ENCODE measurements at places on chromosomes 11 and 22.

DNA sequence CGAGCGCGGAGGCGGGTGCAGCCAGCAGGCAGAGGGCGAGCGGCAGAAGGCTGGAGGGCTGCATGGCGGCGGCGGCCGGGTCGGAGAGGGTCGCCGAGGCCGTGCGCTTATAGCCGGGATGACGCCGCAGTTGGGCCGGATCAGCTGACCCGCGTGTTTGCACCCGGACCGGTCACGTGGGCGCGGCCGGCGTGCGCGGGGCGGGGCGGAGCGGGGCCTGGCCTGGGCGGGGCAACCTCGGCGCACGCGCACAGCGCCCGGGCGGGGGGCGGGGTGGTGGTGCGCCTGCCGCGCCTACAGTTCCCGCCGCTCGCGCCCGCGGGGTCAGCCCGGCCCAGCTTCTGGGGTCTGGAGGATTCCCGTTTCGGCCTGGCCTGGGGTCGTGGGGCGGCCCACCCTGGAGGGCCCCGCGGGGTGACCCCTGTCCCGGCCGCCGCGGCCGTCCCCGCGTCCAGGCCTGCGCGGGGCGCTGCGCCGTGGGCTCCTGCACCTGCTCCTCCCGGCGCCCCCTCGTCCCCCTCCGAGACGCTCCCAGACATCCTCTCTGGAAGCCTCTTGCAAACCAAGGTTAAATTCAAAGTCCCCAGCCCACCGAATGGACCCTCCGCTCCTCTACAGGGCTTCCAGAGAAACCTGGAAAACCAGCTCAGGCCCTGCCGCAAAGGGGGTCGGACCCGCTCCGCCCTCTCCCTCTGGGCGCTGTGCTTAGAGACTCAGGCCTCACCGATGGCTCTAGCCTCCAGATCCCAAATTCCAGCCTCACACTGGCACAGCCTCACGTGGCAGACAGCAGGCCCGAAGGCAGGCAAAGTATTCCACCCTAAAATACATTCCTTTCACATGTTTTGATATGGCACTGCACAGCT is at the start of gene CTSD:
TSS of gene CTSD (minus strand) at position 132 of the 866 bp plus-strand sequence. CDS start at position 64, 68 bp downstream.
- peak; percentile 54 for DNase-seq

- no peak for DNase-seq
These were observed 10.2 kb downstream of the MADD start for GRCh38 chr11:47280099-47280498.

- DNase-seq: no peak
These were observed 552.1 kb upstream of the CHORDC1 start for GRCh38 chr11:90774727-90775566.

GRCh38 chr11:65787649-65788622 is 1.1 kb downstream of the OVOL1 start:
- DNase-seq: no peak

GRCh38 chr11:113349528-113349927 is 35.1 kb downstream of the TTC12 start:
- no peak for DNase-seq

- DNase-seq: no peak
These were observed 36.0 kb upstream of the EED start for GRCh38 chr11:86208572-86208971.

DNA sequence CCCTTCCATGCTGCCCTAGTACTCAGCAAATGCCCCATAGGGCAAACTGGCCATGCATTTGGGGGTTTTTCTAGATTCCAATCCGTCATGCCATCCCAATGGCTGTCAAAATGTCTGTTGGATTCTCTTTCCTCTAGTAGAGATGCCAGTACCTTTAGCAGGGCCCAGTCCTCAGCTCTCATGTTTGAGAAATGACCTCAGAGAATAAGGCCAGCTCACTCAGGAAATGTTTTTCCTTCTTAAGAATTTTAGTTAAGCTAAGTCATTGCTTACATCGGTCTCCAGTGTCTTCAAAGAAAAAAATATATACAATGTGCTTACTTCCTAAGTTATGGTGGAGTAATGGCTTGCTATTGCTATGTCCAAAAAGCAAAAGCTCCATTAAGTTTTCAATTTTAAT is 14.1 kb upstream of the ALKBH3 start:
- DNase-seq: no peak

- no peak for DNase-seq
These were observed 49.3 kb upstream of the CLPB start for GRCh38 chr11:72483412-72484186.

- DNase-seq: no peak
These were observed 92.3 kb upstream of the TEAD1 start for GRCh38 chr11:12581923-12582322.

DNA sequence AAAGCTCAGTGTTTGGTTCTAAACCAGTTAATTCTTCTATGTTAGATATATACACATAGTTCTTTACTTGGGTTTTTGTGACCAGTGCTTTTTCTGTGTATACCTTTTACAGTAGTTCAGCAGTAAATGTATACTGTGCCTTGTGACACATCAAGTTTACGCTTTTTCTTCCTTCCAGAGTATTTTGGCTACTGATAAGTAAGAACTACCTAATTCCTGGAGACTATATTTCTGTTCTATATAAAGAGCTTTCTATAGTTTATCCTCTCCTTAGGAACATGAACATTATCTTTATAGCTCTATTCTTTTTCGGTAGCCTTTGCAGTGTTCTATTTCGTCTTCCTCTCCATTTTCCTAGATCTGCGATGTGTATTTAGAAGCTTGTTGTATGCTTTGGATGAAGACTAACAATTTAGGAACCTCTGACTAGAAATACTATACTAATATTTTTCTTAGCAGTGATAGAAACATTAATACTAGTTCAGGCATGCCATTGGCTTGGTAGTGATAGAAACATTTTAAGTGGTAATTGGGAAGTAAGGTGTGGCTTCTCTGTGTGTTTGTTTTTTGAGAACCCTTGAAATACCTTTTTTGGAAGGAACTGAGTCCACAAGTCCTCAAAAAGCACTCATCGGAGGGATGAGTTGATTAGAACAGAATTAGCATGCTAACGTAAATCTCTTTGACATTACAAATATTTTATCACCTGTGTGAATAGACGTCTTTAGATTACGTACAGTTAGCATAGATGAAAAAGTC is 74.6 kb downstream of the ARHGEF12 start:
- no peak for DNase-seq

DNA sequence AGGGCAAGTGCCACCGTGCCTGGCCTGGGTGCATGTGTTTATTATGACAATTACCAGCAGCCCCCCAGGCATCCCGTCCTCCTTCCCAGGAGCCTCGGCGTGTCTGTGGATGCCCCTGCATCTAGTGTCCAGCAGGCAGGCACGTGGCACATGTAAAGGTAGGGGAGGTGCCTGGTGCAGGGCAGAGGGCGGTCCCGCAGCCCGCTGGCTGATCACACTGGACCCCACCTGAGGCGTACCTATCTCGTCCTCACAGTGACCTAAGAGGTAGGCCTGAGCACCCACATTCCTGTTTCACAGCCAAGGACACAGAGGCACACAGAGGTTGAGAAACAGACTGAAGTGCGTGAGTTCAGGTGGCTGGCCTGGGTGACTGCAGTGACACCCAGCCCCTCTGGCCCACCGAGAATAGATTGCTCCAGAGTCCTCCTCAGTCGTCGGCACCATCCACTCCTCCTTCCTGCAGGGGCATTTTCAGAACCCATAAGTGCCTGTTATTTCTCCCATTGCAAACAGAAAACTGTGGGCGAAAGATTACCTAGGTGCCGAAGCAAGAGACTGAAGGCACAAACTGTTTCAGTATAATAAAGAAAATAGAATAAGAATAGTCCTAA is 3.0 kb upstream of the PHRF1 start:
- DNase-seq: no peak

- no peak for DNase-seq
These were observed 21.4 kb upstream of the SOX6 start for GRCh38 chr11:16377746-16378145.

DNA sequence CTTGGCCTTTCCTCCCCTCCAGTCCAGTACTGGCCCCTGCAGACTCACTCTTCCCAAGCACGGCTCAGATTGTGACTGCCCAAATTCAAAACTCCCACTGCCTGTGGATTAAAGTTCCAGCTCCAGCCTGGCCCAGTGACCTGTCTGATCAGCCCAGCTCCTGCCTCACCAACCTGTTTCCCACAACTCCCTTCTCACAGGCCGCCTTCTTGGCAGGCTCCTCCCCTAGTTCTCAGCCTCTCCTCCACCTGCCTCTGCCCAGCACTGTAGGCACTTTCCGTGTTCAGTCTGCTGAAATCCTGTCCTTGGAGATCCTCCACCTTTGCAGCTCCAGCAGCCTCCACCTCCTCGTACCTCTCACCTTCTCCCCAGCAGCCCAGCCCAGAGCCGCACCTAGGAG is 68.6 kb downstream of the MICAL2 start:
- no peak for DNase-seq

GRCh38 chr11:118878163-118878563 is 5.5 kb upstream of the CXCR5 start:
- DNase-seq: no peak

GRCh38 chr11:95330302-95330701 is 99.3 kb upstream of the SESN3 start:
- no peak for DNase-seq

DNA sequence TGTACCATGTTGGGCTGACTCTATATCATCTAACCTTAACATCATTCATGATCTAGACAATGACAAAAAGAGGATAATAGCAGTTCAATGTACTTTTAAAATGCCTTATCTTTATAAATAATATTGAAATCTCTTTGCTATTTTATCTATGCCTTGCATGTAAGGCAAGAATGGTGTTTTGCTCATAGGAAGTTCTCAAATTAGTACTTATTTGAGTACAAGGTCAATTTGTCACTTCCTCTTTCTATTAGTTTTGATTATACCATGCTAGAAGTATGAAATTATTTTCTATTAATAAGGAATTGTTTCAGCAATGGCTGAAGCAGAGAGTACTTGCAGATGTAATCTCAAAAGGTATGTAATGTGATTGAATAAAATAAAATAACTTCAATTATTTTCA is 1285.4 kb upstream of the TENM4 start:
- DNase-seq: no peak

GRCh38 chr22:17114898-17115235 is 6.3 kb downstream of the TMEM121B start:
- DNase-seq: no peak

DNA sequence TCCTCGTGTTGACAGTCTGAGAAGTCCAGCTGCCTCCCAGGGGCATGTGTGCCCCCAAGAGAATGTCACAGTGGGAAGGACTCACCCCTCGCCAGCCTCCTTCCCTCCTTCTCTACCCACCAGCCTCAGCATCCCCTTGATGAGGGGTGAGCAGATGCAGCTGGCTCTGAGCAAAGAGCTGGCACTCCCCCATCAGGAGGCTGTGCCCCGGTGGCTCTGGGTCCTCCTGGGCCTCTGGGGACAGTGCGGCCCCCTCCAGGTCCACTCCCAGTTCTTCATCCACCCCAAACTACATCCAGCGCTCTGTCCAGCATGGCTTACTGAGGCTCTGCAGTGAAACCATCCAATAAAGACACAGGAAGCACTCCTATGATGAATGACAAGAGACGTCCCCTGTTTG is 210.4 kb downstream of the BRD1 start:
- DNase-seq: no peak

DNA sequence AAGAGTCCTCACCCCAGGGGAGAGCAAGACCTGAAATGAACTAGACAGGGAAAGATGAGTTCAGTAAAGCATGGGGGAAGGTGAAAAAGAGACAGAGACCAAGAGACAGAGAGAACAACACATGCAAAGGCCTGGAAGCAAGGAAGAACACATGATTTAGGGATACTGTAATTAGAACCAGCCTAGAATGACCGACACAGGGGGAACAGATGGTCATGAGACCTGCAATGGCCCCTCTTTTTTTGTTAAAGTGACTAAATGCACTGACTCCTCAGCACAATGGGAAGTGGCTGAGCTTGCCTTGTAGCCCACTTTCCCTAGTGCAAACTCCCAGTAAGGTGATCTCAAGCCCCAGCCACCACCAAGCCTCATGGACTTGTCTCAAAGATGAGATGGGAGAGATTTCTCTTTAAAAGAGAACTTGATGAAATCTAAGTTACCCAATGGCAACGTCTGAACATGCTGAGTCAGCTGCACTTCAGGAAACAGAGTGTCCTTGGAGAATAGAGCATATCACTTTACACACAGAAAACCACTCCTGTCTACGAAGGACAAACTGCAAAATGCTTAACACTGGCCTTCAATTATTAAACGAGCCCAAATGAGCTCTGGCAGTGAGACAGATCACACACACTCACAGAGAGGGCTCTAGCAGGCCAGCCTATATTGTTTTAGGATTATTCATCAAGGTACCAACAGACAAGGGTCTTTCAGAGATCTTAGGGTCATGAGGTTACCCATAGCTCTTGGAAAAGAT is 91.0 kb downstream of the SERGEF start:
- no peak for DNase-seq
